ENCODE measurements at places on chromosomes 5 and 9. TPM values are rescaled to one million over a fixed set of nuclear protein-coding genes. Genes with fewer than 3 reads are reported as not detected.

Gene ZNF608
- 27.7 TPM for total RNA-seq

Gene ROR2
- total RNA-seq, result 51.4 TPM

Gene PCDHB13
- total RNA-seq, result 6.5 TPM

Gene OTULINL
- 5.7 TPM for total RNA-seq

Gene SLC34A3
- not detected for total RNA-seq

Gene C5orf52
- not detected for total RNA-seq

Gene OCLN
- total RNA-seq, result 2.1 TPM

Gene SPINK7
- total RNA-seq, result not detected

Gene MARCOL
- total RNA-seq, result not detected

Gene URM1
- 16.9 TPM for total RNA-seq

Gene IL7R
- 4.7 TPM for total RNA-seq

Gene BHMT
- total RNA-seq, result 0.36 TPM

Gene CD72
- total RNA-seq, result 1.2 TPM

Gene RGS7BP
- 1.1 TPM for total RNA-seq

Gene SHISAL2B
- total RNA-seq, result not detected

Gene GRXCR2
- not detected for total RNA-seq

Gene TIGD6
- total RNA-seq, result 11.4 TPM

Gene ERAP2
- 10.7 TPM for total RNA-seq

Gene GAS1
- total RNA-seq, result 136 TPM

Gene FST
- total RNA-seq, result 6.1 TPM

Gene ALG2
- 15.1 TPM for total RNA-seq

Gene RLN2
- 0.66 TPM for total RNA-seq

Gene CDC20B
- total RNA-seq, result not detected

Gene DMRT2
- total RNA-seq, result 0.36 TPM

Gene SPINK4
- not detected for total RNA-seq

Gene NMUR2
- not detected for total RNA-seq

Gene TSSK1B
- total RNA-seq, result not detected

Gene ADAMTS13
- 0.71 TPM for total RNA-seq

Gene CORO2A
- 1.8 TPM for total RNA-seq

Gene ANKRD31
- not detected for total RNA-seq
